ENCODE measurements at places on chromosomes 13 and 19. TPM values are rescaled to one million over a fixed set of nuclear protein-coding genes. Genes with fewer than 3 reads are reported as not detected.

The UBE2L5 gene
- 1.1 TPM for polyA plus RNA-seq

DNA sequence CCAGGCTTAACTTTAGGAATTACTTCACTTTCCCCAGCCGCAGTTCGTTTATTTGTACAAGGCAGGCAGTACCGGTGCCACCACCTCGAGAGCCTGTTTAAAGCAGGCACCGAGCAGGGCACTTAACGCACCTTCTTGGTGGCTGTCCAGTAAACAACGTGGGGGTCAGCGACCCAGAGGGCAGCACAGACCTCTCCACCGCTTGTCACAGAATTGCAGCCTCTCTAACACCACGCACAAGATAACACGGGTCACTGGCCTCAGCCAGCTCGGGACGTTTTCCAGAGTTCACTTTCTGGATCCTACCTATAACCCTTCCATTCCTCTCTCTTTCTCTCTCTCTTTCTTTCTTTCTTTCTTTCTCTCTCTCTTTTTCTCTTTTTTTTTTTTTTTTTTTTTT, 16.8 kb upstream of the ELAVL1 start:
- no peak for DNase-seq

GRCh38 chr13:103187721-103188156, 121.5 kb upstream of the SLC10A2 start:
- DNase-seq, result no peak

DNA sequence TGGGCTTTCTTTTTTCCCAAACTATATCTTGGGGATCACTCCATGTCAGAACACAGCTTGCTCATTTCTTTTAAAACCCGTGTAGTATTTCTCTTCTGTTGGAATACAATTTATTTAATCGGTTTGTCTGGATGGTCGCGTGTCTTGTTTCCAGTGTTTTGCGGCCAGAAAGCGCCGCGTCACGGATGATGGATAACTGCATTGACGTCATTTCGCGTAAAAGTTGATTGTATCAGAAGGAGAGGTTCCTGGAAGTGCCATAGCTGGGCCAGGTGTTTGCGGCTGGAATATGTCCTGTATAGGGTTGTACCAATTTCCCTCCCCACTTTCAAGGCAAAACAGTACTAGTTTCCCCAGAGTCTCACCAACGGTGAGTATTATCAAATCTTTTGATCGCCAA, 9.7 kb downstream of the ACTL9 start:
- no peak for DNase-seq

GRCh38 chr13:98406971-98407370, 169.9 kb downstream of the STK24 start:
- DNase-seq, result no peak

Data from right renal cortex interstitium (tissue), 3 donors.